ENCODE measurements at places on chromosomes 6 and 20.

- no peak for DNase-seq
These were observed 111.0 kb downstream of the GJA10 start for GRCh38 chr6:90005048-90005827.

DNA sequence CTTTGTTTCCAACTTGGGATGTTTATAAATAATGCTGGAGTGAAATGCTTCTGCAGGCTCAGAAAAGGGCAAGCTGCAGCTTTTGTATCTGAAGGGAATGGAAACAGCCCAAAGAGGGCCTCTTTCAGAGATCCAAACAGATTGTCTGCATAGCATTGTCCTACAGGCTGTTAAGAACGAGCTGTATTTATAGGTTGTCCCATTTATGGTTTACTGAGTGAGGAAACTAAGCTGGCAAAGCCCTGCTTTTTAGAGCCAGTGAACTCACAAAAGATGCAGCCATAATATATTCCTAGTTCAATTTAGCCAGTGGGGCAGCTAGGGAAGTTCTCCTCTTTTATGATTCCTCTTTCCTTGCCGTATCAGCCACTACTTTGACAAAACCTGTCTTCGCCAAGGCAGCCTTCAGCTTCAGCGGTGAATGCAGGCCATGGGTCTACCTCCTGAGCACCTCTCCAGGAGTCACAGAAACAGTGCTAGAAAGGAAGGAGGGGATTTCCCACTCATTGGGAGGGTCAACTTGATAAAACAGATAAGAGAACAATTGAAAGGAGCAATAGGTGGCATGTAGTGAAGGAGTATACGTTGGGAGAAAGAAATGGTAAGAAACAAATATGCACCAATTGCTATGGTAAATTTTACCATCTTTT, 15.0 kb downstream of the KIAA0319 start:
- DNase-seq = no peak

DNA sequence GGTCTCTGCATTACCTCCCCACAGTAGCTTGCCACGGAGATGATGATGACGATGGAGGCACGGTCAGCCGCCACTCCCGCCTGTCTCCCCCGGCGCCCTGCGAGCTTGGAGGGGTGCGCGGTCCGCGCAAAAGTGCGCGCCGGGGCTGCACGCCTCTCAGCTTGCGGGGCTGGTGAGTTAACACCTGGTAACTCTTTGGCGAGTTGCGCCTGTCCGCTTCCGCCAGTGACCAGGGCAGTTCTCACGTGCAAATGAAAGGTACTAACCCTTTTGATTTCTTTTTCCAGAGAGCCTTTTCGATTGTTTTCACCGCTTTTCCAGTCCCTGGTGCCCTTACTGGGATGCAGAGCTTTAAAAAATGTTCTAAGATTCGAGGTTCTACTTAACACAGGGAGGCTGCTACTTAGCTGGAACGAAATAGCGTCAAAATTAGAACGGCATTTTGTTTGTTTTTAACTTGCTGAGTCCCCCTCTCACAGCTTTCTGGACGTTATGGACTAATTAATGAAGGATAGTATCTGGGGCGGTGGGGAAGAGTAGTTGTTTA, 6.2 kb downstream of the GRIK2 start:
- no peak for DNase-seq

- DNase-seq = no peak
These were observed 59.5 kb downstream of the ZMYND8 start for GRCh38 chr20:47296950-47297349.

- no peak for DNase-seq
These were observed 125.3 kb downstream of the ATXN1 start for GRCh38 chr6:16635810-16636602.

GRCh38 chr20:26209171-26209941, 512.7 kb upstream of the ZNF337 start:
- DNase-seq = peak; percentile 2

GRCh38 chr20:14951707-14952418, 614.5 kb upstream of the FLRT3 start:
- no peak for DNase-seq

GRCh38 chr20:41655962-41656618, 37.9 kb upstream of the CHD6 start:
- no peak for DNase-seq

DNA sequence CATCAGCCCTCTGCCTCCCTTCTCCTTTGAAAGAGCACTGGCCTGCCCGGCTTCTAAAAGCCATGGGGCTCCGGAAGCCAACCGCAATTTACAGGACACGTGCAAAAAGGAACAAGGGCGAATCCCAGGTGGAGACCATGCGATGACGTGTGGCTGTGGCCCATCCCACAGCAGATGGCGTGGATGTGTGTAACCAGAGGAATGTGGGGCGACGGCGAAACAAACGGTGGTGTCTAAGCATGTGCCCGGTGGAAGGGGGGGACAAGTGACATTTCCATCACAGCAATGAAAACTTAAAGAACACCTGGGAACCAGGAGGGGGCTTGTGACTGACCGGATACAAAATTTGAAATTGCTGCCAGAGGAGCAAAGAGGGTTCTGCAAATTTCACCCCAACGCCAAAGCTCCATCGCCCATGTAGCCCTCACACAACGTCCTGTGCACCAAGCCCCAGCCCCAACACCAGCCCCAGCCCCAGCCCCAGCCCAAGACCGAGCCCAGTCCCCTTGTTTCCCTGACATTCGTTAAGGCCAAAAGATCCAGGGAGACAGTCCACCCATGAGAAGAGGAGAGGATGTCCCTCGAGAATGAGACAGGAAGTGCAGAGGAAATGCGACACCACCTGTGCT, 159.7 kb upstream of the ZNF337 start:
- no peak for DNase-seq

DNA sequence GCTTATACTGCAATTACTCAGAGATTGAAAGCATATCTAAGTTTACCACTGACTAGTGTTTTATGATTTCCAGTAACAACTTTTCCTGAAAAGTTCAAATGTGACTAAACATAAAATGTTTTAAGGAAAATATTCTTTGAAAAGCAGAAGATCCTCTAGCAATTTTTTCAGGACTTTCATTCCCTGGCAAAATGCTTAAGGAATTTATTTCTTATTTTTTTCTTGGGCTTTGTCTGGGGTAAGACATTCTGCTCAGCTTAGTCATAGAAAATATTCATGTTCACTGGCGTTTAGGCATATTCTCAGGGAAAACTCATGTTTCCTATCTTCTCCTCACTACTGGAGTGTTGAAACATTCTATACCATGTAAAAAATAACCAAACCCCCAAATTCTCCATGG, 235.3 kb upstream of the CEP162 start:
- no peak for DNase-seq

- peak; percentile 49 for DNase-seq
These were observed 8.5 kb downstream of the TMEM242 start for GRCh38 chr6:157314705-157315321.

DNA sequence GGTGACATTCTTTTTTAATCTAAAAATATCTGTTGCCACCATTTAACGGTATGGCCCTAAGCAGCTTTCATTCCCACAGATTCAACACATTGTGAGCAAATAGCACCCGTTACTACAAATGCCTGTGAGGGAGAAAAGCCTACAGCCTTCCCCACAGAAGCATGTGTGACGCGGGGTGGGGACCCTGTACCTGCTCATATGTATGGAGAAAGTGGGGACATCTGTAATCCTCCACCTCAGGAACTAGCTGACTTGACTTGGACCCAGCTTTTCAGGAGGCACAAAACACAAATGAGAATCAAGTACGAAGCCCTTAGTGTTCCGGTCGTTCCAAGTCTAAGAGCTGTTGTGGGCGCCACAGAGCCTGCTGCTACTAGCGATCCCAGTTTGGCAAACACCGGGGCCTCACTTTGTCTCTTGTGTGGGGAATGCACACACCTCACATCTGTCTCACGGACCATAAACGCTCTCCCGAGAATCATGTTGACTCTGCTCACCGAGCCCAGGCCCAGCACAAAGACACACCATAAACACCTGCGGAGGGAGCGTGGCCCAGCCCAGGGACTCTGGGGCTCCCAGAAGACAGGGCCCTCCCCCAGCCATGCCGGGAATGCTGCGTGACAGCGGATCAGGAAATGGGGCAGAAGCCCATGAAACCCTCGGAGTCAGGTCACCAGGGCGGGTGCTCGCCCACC, 21.6 kb downstream of the DLL1 start:
- no peak for DNase-seq

DNA sequence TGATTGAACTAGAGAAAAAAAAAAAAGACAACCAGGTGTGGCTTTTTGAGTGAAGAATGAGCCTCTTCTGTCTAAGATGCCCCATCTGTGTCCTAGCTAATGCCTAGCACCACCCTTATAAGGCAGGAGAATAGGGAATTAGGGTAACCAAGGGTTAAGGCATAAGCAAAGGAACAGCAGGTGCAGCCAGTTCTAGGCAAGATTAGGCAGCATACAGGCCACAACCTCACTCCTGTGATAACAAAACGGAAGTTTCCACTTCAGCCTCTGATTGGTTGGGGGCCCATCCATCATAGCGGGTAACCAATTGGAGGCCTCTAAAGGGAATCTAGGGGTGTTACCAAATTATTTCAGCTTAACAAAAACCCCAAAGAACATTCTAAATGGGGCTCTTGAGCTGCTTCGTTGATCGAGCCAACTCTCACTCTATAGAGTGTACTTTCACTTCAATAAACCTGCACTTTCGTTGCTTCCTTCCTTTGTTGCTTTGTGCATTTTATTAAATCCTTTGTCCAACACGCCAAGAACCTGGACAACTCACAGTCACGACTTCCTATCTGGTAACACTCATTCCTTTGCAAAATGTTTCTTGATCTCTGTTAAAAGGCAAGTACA, 61.9 kb upstream of the TAGAP start:
- DNase-seq = peak; percentile 91

GRCh38 chr6:15668918-15669317, 6.1 kb upstream of the DTNBP1 start:
- no peak for DNase-seq

GRCh38 chr6:147586044-147586443, 77.6 kb downstream of the SAMD5 start:
- no peak for DNase-seq

GRCh38 chr6:48048451-48049146, 62.4 kb downstream of the PTCHD4 start:
- no peak for DNase-seq

DNA sequence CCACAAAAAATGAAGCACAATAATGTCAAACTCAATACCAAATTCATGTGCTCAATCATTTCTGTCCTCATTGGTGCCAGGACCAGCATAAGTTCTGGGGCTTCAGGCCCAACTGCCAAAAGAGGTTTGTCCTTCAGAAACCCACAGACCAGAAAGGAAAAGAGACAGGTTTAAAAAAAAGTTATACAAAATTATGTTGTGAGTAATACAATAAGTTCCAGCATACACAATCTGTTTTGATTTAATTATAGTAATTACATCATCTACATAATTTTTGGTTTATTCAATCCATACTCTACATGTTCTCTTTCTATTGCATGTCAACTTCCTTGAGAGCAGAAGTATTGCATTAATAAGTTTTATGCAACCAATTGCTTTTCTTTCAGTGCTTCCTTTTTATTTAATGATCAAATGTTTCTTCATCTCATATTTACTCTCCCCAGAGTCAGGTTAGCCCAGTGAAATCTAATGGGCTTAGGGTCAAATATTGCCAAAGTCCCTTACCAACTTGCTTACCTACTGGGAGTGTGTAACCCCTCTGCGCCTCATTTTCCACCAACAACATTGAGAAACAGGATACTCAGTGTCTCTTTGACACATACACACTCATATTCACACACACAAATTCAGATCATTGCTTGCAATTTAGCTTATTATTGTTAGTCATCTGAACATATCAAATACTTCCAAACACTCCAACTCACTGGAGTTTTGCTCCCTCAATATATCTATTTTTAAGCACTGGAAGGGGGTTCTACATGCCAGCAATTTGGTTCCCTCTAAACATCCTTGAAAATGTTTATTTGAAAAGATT, 424.4 kb upstream of the MARCKS start:
- no peak for DNase-seq

DNA sequence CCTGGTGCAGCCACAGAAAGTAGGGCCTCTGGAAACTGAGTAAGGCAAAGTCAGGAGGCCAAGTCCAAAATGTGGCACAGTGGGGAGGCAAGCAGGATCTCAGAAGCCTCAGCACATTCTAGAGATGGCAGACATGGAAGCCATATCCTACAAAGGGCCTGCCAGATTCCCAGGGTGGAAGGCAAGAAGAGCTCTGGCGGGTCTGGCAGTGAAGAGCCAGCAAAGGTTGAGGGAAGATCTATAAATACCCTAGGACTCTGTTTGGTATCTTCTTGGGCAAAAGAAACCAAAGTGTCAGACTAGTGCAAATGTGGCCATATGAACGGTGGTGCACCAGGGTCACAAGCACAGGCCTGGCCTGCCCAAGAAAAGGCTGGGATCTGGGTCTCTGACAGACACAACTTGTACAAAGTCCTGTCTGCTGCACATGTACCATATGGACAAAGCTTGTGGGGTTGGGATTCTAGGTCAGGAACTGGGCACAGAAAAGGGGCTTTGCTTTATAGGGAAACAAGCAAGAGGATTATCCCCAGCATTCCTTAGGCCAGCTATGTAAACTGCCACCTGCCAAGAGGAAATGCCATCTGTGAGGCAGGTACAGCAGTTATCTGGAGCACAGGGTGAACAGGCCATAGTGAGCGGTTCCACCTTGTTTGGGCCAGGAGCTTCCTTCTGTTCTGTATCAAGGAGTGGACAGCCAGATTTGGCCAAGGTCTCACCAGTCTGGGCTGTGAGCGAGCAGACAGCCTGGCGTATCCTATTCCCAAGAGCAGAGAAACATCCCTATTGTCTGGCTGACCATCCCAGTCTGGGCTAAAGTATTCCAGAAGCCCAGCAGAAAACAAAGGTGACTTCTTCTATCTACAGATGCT, 36.3 kb upstream of the SLC4A11 start:
- DNase-seq = no peak

GRCh38 chr6:1346558-1347091, 34.7 kb downstream of the FOXQ1 start:
- no peak for DNase-seq

- no peak for DNase-seq
These were observed 352.2 kb downstream of the PTPRT start for GRCh38 chr20:42837456-42837855.

DNA sequence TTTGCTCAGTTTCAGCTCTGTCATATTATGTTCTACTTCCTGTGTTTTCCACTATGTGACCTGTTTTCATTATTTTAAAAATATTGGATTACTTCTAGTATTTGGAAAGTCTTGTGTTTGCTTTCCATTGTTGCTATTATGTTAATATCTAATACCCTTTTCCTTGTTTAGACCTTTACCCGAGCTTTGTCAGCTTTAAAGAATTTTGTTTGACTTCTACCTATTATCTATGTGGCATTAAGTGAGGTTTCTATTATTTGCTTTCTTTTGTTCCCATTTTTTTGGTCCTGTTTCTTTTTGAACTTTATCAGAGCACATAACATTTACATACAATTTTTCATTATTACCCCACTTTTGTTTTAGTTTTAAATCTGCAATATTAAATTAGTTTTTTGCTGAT, 202.7 kb downstream of the MANEA start:
- no peak for DNase-seq
